ENCODE measurements at places on chromosomes 2 and 18.
A peak's percentile ranks its signal among the peaks of the same experiment; 100 is the strongest.

DNA sequence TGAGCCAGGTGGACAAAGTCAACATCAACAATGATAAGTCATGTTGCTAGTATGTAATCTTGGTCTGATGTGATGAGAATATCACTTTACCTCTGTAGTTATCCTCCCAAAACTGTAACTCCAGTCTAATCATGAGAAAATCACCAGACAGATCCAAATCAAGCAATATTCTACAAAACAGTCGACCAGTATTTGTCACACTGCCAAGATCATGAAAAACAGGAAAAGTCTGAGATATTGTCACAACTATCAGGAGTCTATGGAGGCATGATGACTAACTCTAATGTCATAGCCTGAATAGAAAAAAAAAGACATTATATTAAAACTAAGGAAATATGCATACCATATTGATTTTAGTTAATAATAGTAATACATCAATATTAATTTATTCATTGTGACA is 1883.3 kb upstream of the CELF4 start:
- peak; percentile 32 for DNase-seq

DNA sequence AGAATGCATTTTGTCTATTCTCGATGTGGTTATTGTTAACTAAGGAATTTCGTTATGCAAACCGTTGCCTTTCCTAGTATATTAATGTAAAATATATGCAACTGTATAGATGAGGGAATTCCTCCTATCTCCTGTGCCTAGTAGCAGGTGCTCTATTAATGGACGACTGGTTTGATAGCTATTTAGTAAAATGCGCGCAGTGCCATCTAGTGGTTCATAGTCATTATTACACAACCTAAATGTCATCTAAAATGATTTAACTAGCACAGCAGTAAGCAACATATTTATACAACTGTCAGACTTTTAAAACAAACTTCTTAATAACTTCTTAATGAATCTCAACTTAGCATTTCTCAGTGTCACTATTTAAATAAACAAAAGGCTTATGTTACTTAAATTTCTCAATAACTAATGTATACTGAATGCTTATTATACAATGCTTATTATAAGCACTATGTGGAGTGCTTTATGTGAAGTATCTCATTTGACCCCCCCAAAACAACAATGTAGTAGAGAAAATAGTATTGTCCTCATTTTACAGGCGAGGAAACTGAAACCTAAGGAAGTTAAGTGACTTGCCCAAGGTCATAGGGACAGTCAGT is 77.9 kb downstream of the DTNA start:
- DNase-seq: peak; percentile 69

DNA sequence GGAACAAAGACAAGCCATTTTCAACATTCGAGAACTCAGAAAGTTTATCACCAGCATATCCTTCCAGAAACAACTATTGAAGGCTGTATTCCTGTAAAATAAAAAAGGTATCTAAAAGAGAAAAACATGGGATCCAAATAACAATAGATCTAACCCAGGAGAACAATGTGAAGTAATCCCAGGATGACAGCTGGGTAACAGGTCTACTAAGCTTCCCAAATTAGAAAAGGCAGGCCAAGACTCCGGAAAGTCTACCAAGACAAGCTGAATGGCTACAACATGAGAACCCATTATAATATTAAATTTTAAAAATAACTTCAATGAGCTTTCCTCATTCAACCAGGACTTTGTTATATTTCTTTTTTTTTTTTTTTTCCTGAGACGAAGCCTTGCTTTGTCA is 6.5 kb downstream of the PIAS2 start:
- DNase-seq: no peak

DNA sequence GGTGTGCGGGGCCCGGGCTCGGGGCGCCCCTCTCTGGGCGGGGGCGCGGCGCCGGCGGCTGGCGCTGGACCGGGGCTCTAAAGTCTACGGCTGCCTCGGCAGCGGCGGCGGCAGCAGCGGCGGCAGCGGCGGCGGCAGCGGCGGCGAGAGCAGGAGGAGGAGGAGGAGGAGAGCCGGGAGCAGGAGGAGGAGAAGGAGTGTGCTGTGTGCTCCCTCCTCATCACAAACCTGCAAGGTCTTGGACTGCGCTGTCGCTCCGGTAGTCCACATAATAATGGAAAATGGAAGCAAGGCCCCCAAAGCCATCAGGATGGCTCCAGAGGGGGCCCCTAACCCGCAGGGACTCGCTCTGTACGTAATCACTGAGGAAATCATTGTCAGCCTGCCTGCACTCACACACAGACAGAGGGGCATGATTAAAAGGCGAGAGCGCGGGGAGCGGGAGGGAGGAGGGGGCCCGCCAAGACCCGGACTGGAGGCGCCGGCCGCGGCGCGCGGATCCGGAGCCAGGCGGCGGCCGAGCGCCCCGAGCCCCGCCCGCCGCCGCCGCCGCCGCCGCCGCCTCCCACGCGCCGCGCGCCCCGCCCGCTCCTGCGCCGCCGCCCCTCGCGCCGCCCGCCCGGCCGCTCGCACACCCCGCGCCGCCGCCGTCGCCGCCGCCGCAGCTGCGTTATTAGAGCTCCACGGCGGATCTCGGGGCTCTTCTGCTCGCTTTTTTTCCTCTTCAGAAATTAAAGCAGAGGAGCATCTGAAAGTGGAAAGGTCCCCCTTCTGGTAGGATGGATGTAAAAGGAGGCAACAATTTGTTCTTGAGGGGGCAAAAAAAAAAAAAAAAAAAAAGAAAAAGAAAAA is at the start of gene ZNF521:
TSS of gene ZNF521 (minus strand) at position 390 of the 852 bp plus-strand sequence. CDS start 1,220 bp downstream, outside the sequence.
- peak; percentile 92 for DNase-seq

GRCh38 chr18:80259610-80260009 is 12.3 kb upstream of the PARD6G start:
- DNase-seq: no peak

GRCh38 chr2:197059477-197059876 is 133.0 kb upstream of the PGAP1 start:
- no peak for DNase-seq

DNA sequence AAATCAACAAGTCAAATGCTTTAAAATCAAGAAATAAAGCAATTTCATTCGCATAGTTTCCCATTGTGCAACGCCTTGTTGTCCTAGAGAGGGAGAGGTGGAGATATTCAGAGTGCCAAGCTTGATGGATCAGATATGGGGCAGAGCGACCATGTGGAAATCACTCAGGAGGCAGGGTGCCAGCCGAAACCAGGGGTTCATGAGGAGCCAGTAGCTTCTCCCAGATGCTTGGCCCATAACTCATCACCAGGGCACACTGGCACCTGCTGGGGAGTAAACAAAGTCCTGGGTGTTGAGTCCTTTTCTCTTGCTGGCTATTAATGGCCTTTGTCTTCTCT is 53.0 kb upstream of the ASAP2 start:
- DNase-seq: no peak

- DNase-seq: no peak
Measured at GRCh38 chr2:236550701-236551465, 18.7 kb upstream of the ACKR3 start.

DNA sequence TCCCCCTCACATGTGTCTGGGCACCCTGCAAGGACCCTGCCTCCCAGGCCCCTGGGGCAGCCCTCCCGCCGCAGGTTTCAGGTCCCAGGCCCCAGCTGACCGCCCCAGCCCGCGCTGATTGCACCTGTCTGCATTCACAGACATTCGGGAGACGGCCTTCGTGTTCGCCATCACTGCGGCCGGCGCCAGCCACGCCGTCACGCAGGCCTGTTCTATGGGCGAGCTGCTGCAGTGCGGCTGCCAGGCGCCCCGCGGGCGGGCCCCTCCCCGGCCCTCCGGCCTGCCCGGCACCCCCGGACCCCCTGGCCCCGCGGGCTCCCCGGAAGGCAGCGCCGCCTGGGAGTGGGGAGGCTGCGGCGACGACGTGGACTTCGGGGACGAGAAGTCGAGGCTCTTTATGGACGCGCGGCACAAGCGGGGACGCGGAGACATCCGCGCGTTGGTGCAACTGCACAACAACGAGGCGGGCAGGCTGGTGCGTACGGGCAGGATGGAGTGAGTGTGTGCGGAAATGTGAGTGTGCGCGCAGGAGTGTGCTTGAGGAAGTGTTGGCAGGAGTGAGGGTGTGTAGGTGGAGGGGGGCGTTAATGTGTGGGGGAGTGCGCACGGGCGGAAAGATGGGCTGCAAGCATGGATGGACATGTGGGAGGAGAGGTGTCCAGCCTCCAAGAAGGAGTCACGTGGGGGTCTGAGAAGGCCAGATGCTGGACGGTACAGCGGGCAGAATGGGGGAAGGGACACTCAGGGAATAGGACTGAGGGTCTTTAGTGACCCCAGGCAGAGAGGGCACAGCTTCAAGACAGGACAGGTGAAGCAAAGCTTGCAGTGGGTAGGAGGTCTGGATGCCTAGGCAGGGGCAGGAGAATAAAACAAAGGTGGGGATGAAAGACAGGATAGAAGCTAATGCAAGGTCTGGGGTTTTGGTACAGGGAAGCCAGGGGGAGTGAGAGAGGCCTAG is 9.0 kb upstream of the WNT10A start:
- no peak for DNase-seq

GRCh38 chr18:10147752-10148151 is 233.9 kb downstream of the VAPA start:
- DNase-seq: no peak

DNA sequence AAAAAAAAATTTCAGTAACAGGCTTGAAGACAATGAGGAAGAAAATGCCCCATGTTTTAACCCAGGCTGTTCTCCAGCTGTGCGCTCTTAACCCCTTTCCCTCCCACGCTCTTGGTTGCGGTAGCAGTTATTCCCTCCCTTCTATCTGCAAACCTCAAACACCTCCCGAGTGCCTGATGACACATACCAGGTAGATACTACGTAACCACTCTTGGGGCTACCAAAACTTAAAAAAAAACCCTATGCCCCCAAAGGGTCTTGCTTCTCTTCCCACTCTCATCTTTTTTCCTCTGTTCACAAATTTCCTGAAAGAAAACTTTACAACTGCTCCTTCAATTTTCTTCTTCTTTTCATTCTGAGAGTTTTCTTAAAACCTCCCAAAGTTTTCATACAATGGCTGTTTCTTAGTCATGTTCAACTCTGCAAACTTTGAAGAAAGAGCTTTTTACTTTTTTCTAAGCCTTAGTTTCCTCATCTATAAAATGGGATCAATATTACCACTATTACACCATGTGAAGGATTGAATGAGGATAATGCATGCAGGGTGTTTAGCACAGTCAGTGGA is 4.9 kb upstream of the DRC1 start:
- no peak for DNase-seq

DNA sequence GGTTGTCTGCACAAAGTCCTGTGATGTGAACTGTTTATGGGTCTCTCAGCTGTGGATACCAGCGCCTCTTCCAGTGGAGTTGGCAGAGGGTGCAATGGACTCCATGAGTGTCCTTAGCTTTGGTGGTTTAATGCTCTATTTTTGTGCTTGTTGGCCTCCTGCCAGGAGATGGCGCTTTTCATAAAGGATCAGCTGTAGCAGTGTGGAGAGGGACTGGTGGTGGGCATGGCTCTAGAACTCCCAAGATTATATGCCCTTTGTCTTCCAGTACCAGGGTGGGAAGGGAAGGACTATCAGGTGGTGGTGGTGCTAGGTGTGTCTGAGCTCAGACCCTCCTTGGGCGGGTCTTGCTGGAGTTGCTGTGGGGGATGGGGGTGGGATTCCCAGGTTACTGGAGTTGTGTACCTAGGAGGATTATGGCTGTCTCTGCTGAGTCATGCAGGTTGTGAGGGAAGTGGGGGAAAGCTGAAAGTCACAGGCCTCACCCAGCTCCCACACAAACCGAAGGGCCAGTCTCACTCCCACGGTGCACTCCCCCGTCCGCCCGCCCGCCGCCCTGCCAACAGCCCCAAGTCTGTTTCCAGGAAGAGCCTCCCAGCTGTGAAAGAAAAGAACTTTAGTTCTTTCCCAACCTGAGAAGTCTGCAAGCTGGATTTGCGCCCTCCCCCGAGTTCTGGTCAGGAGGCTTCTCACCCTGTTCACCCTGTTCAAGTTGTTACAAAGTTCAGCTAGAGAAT is 108.1 kb downstream of the MARCO start:
- DNase-seq: no peak

- no peak for DNase-seq
Measured at GRCh38 chr2:147108548-147108947, 736.3 kb upstream of the ACVR2A start.

DNA sequence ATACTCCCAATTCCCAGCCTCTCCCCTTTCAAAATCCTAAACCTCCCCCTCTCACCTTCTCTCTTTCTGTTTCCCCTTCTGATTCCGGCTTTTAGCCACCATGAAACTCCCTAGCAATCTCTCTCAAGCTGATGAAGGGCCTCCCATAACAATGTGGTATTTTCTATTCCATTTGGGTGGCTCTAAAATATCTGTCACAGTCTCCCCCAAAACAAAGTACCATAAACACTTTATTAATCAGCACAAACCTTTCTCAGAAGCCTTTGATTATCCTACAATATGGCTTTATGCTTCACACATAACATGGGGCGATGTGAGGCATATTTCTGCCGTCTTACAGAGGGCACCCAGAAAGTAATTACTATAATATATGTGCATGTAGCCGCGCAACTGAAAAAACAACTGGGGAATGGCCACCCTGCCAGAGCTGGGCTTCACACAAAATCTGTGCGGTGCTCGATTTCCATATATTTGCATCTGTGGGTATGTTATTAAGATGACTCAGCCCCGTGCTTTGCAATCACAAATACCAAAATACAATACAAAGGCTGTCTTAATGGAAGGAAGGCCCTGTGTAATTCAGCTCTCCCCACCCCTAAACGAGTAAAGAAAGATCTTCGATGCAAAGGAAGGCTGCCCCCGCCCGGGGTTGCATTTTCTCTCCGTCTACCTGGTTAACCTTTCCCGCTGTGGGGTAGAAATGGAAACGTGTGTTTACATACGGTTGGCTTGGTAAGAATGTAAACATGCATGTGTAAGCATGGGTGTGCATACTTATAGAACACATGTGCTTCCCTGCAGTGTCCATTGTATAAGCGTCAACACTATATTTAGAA is 81.4 kb downstream of the CELF4 start:
- no peak for DNase-seq

DNA sequence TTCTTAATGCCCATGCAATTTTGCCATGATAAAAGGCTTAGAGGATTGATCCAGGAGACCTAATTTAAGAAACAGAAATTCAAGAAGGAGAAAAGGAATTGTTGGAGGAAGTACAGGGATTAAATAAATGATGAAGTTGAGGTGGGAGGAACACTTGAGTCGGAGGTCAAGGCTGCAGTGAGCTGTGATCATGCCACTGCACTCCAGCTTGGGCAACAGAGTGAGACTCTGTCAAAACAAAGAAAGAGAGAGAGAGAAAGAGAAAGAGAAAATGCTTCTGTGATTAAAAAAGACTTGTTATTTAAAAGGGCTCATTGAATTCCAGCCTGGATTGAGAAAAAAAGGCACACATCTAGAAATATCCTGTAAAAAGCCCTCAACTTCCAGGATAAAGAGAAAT is 123.2 kb downstream of the B3GNT2 start:
- DNase-seq: no peak

- no peak for DNase-seq
Measured at GRCh38 chr2:239745386-239746227, 279.5 kb downstream of the NDUFA10 start.
